ENCODE measurements at places on chromosomes 1 and 21.

- DNase-seq = no peak
Observed at GRCh38 chr1:246005067-246005466, 502.0 kb downstream of the SMYD3 start.

DNA sequence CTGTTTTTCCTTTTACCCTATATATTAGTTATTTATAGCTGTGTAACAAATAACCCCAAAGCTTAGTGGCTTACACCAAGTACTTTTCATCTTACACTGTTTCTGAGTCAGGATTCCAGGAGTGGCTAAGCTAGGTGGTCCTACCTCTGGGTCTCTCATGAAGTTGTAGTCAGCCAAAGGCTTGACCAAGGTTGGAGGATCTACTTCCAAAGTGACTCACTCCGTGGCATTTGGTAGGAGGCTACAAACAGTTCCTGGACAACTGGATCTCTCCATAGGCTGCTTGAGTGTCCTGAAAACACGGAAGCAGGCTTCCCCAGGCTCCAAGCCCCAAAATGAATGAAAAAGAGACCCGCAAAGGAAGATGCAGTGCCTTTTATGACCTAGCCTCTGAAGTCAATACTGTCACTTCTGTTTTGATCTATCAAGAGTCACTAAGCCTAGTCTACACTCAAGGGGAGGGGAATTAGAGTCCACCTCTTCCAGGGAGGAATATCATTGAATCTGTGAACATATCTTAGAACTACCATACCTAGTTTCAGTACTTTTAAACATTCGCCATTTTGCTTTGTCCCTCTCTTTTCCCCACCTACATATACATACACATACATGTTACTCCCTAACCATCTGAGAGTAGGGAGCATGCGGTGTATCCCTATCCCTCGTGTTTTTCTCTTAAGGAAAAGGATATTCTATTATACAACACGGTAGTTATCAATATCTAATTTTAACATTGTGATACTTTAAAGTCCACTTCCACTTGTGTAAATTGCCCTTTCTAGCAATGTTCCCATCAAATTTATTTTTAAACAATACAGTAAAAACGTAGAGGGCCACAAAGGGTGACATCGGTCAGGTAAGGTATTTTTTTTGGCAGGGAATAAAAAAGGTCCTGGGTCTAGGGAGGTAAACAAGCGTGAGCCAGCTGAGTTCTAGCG lies 67.2 kb downstream of the SLC35A3 start:
- DNase-seq = peak; percentile 0

DNA sequence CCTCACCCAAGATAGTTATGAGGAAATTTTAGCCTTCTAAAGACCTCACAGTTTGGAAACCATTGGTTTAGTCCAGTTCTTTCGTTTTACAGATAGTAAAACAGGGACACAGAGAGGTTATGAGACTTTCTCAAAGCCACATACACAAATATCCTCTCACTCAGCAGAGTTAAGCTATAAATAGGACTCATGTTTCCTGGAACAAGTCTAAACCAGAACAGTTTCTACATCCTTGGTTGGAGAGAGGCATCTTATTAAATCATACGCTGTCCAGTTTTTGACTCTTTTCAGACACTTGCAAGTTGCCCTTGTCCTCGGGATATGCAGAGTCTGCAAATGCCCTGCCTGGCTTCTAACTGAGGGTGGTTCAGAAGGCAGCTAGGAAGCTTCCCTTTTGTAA lies 462.1 kb upstream of the DEPDC1 start:
- no peak for DNase-seq

GRCh38 chr1:9397997-9398526 lies 105.4 kb downstream of the SPSB1 start:
- no peak for DNase-seq

DNA sequence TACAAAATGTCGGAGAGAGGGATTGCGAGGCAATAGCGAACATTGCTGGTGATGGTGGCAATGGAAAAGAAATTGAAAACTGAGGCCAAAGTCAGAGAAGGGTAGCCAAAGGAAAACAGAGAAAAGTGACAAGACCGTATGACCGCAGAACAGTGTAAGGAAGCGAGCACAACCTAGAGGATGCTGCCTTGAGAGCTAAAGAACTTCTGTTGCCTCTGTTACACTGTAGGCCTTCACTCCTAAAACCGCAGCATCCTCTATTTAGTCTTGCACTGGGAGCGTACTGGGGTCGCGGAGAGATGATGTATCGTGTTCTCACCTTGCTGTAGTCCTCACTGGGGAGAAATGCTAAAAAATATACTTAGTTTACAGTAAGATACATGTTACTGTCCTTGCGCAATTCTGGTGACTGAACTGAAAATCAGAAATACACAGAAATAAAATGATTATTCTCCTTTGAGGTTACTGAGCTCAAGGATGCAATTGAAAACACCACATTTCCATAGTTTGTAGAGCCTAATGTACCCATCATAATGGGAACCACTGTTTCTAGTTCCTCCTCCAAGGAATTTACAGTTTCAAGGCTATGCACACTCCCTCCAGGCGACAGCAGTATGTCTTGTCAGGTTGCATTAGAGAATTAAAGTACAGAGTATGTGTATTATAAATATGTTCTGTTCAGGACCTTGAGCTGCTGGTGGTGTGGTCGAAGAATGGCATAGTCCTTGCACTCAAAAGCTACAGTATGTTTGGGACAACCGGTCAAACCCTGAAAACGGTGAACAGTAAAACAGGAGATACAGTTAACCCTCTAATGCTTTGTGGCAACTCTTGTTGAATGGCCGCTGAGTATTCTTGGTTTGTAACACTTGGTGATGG lies 1.3 kb downstream of the NEK7 start:
- DNase-seq = peak; percentile 30

DNA sequence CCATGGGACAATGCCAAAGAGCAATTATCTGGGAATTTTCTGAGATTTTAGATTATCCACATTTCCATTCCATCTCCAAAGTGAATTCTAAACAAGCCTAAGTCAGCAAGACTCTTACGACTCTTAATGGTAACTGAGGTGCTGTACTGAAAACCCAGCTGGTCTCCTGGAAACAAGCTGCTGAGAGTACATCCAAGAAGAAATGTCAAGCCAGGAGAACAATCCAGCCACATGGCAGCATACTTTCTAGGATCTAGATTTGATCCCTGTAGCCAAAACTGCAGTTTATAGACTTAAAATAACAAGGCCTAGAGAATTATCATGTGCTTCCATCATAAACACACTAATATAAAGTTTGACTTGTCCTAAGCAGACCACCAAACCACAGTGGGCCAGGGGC lies 45.8 kb downstream of the KCNH1 start:
- no peak for DNase-seq

DNA sequence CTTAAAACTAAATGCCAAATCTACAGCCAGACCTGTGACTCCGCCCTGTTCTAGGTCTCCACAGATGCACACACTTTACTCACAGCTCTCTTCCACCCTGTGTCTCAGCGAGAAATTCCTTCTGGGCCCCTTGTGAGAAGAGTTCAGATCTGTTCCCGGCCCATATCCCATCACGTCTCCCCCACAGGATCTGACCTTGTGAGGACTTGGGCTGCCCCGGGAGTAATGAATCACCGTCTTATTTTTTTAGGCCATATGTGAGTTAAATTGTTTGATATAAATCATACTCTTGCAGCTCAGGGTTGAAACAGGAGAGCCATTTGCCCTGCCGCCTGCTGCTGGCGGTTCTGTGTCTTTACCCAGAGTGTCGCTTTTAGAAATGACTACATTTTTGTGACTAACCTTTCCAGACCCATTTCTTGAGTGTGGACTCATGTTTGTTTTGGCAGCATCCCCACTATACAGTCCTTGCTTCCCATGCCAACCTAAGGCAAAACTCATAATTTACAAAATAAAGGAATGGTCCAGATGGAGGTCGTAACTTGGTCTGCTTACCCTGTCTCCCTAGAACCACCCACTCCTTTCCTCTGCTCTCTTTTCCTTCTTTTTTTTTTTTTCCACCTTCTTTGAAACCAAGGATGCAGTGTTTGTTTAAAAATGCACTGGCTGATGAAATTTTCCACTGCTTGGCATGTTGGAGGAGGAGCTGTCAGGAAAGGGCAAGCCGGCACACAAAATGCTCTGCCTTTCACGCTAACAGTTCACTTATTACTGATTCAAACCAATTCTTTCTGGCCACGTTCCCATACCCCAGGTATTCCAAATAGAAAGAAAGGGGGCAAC lies 98.0 kb upstream of the C1orf105 start:
- no peak for DNase-seq

DNA sequence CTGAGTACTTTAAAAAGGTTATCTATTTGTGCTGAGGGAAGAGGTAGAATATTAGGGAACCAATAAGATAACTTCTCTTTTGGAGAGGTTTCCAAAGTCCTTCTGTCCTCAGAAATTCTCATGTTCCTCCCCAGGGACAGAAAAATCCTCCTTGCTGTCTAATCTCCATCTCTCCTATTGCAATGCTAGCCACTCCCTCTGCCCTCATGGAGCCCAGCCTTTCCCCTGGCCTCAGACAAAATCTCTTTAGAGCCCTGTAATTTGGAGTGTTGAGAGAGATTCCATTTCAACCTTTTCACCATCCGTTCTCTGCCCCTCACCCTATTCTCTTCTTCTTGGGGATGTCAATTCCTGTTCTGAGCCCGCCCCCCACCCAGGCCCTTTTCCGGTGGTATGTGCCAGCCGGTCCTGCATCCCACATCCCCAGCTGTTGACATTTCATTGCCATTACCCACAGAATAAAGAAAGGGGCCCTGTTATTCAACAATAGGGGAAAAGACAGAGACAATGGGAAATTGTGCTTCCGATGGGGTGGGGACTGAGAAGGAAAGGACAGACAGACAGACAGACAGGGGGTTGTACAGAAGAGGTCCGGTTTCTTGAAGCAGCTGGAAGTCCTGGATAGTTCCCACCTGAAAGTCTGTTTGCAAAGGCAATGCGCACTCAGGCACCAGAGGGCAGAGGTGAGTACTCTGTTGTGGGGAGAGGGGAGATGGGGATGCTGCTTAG lies at the start of gene HAPLN2:
HAPLN2 (plus strand) TSS at position 563 of the 729 bp plus-strand sequence. CDS start 4,076 bp downstream, outside the sequence.
- DNase-seq = peak; percentile 8

DNA sequence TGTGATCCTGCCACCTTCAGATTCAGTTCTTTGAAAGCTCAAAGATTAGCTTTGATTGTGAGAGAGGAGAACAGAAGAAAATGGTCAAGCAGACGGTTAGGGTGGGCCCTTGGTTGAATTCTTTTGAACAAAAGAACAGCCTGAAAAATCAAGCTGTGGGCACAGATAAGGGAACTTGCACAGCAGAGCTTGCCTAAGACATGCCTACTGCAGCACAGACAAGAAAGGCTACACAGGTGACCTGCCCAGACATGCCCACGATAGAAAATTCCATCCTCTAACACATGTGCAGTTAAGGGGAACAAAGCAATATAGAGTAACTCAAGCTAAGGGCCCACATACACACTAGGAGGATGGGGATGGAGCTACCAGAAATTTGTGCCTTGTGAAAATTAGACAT lies 512.5 kb upstream of the LRRC7 start:
- DNase-seq = no peak

- DNase-seq = peak; percentile 50
Observed at GRCh38 chr1:25520446-25521061, 22.9 kb upstream of the LDLRAP1 start.

DNA sequence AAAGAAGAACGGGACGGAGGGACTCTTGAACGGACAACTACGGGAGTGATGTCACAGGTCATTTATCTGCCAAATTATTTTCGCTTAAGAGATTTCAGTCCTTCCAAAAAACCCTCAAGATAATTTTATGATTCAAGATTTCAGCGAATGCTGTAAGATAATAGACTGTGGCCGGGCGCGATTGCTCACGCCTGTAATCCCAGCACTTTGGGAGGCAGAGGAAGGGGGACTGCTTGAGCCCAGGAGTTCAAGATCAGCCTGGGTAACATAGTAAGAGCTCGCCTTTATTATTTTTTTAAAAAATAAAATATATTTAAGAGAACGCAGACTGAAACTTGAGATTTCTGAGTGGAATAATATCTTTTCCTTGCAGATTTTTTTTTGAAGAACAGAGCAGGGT lies 609 bp downstream of the RWDD2B start:
- no peak for DNase-seq

GRCh38 chr1:84620720-84621313 lies 46.6 kb upstream of the CTBS start:
- DNase-seq = peak; percentile 85

DNA sequence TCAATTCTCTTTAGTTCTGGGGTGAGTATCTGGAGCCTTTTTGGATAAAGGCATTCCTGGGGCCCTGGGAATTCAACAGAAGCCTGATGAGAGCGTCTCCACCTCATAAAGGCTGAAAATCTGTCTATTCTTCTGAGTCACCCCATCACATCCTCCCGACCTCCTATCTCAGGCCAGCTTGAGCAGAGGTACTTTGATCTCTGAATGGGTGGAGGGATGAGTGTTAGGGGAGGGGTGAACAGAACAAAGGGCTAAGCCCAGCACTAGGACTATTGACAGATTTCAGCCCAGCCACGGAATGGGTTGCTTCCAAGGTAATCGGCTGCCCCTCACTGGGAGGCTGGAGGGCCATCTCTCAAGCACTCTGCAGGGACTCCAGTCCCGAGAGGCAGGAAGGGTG lies 2.5 kb upstream of the MYBPH start:
- DNase-seq = no peak

GRCh38 chr1:107473065-107473464 lies 332.2 kb downstream of the NTNG1 start:
- DNase-seq = no peak

GRCh38 chr1:27752360-27752759 lies 20.7 kb upstream of the STX12 start:
- no peak for DNase-seq

GRCh38 chr1:24105368-24106160 lies 6.4 kb downstream of the MYOM3 start:
- no peak for DNase-seq

GRCh38 chr1:14015917-14016316 lies 315.9 kb downstream of the PRDM2 start:
- DNase-seq = no peak

- no peak for DNase-seq
Observed at GRCh38 chr1:219374636-219375035, 201.0 kb downstream of the LYPLAL1 start.

DNA sequence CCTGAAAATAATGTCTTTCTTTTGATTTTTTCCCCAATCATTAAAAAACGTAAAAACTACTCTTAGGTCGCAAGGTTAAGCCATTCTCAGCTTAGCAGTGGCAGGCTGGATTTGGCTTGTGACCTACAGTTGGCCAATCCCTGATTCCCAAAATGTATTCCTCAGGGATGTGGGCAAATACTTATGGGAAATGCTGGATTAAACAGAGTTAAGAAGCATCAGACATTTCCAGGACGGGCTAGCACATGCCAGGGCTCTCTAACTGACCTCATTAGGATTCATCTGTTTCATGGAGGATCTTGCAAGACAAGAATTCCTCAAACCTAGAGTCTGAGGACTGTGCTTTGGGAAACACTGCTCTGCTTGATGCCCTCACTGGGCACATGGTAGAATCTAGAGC lies 982 bp upstream of the IL24 start:
- DNase-seq = no peak

GRCh38 chr1:45979778-45980176 lies 152.7 kb downstream of the PIK3R3 start:
- DNase-seq = no peak

- DNase-seq = no peak
Observed at GRCh38 chr1:57848406-57848805, 424.5 kb upstream of the DAB1 start.

- DNase-seq = no peak
Observed at GRCh38 chr1:94528299-94528698, 13.3 kb downstream of the F3 start.

All from inflammatory macrophage (primary cell).